ENCODE measurements at places on chromosomes 1 and 21.

GRCh38 chr1:27523337-27524020 is 33.5 kb upstream of the WASF2 start:
- no peak for DNase-seq

GRCh38 chr1:204150702-204151551 is 917 bp downstream of the ETNK2 start:
- DNase-seq = peak; percentile 69

- DNase-seq = peak; percentile 33
Observed at GRCh38 chr21:14879458-14879857, 185.3 kb downstream of the NRIP1 start.

GRCh38 chr1:58881471-58881994 is 97.7 kb upstream of the JUN start:
- peak; percentile 72 for DNase-seq

GRCh38 chr1:158951956-158952355 is 20.6 kb downstream of the PYHIN1 start:
- peak; percentile 98 for DNase-seq

GRCh38 chr1:56249234-56249633 is 330.1 kb downstream of the PLPP3 start:
- DNase-seq = no peak

DNA sequence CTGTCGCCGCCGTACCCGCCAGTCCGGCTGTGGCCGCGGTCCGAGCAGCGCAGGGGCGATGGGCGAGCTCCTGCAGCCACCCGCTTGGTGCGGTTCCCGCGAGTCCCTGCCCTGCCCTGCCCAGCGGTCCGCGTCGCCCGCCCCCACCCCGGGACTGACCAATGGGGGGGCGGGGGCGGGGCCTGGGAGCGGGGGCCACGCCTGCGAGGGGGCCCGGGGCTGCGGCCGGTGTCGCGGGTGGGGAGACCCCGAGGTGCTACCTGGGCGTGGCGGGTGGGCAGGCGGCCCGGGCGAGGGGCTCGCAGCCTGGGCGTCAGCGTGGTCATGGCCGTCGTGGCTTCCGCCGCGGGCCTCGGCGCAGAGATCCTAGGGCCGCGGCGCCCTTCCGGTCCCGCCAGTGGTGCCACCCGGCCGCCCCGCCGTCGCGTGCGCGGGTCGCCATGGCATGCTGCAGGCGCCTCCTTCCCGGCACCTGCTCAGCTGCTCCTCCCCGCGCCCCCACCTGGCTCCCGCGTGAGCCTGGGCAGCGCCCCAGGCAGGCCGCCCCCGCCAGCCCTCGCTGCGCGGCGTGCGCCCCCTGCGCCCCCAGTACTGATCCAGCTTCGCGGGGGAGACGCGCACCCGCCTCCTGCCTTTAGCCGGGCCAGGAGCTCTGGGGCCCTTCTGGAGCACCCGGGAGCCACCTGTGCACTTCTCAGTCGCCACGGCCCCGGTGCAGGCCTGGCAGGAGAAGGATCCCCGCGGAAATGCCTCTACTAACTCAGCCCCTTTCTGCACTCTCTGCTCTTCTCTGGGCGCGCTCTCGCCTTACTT is at the start of gene BMP8B:
Gene BMP8B, minus strand, starts transcription at position 108 of the 813 bp plus-strand sequence. CDS start 380 bp downstream, outside the sequence.
- peak; percentile 92 for DNase-seq

GRCh38 chr1:95703046-95703445 is 469.0 kb downstream of the RWDD3 start:
- DNase-seq = peak; percentile 35

DNA sequence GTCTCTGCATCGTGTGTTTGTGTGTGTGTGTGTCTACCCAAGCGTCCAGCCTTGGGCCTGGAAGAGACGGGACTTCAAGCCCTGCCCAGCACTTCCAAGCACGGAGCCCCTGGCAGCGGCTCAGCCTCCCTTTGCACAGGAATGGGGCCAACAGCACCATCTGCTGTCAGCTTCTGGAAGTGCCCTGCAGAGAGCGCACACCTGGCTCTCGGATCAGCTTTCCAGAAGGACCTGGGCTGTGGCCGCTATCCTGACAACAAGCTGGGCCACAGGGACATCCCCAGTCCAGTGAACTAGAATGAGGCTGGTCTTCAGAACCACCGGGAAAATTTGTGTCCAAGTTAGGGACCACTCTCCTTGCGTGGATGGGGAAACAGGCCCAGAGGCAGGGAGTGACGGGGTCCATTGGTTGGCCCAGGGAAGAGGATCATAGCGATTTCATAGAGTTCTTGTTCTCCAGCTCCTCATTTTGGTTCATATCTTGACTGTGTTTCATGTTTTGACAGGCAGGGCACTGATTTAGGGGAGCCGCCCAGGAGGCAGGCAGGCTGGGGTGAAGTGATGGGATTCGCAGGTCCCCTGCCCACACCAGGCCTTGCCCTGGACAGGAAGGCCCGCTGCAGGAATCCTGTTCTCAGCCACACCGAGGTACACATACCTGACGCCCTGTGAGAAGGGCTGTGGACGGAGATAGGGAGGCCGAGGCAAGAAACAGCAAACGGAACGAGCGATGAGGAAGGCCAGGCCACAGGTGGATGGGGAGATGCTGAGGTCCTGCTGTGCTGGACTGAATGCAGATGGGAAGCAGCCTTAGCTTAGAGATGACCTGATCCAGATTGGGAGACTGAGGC is 38.4 kb downstream of the TAS1R2 start:
- DNase-seq = peak; percentile 82

DNA sequence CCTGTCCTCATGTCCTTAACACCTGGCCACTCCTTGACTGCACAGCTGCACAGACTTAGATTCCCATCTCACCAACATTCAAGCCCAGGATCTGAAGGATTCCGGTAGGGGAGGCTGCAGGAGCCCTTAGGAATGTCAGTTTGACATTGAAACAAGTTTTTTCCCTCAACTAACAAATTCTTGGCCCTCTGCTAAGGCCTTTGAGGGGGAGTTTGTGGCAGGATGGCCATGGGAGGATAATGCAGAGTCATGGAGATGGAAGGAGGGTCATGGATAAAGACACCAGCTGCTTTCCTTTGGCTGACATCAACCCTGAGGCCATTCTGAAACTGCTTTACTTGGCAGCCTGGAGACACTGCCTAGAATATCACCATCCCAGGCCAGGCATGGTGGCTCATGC is 63.4 kb upstream of the PPP2R5A start:
- peak; percentile 15 for DNase-seq

- no peak for DNase-seq
Observed at GRCh38 chr1:22651941-22652856, 837 bp upstream of the C1QB start.

DNA sequence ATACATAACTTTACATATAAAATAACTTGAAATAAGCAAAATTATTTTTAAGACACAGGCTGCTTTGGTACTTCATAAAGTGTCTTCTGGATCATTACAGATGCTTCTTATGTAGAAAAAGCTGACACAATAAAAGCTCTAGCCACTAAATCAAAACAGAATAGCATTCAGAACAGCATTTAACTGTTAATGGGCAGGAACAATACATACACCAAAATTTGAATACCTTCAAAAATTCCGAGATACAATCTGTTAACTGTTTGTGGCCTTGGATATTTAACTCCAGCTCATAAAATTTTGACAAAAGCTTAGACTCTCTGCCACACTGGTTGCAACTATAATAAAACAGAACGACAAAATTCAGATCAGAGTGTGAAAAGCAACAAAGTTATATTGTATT is 31.7 kb downstream of the USP48 start:
- no peak for DNase-seq

- no peak for DNase-seq
Observed at GRCh38 chr1:89753761-89754160, 67.1 kb upstream of the LRRC8D start.

- DNase-seq = peak; percentile 87
Observed at GRCh38 chr1:55012661-55013060, 13.9 kb downstream of the BSND start.

GRCh38 chr1:88117597-88117996 is 566.5 kb upstream of the PKN2 start:
- no peak for DNase-seq

GRCh38 chr1:91613595-91613994 is 112.9 kb downstream of the CDC7 start:
- DNase-seq = no peak

- DNase-seq = no peak
Observed at GRCh38 chr1:228046421-228047182, 35.9 kb upstream of the ARF1 start.

GRCh38 chr1:8206391-8206790 is 111.5 kb upstream of the SLC45A1 start:
- DNase-seq = no peak

- peak; percentile 64 for DNase-seq
Observed at GRCh38 chr1:41891199-41891896, 27.4 kb downstream of the HIVEP3 start.

- DNase-seq = peak; percentile 79
Observed at GRCh38 chr1:194233069-194233468, 1046.7 kb upstream of the B3GALT2 start.

DNA sequence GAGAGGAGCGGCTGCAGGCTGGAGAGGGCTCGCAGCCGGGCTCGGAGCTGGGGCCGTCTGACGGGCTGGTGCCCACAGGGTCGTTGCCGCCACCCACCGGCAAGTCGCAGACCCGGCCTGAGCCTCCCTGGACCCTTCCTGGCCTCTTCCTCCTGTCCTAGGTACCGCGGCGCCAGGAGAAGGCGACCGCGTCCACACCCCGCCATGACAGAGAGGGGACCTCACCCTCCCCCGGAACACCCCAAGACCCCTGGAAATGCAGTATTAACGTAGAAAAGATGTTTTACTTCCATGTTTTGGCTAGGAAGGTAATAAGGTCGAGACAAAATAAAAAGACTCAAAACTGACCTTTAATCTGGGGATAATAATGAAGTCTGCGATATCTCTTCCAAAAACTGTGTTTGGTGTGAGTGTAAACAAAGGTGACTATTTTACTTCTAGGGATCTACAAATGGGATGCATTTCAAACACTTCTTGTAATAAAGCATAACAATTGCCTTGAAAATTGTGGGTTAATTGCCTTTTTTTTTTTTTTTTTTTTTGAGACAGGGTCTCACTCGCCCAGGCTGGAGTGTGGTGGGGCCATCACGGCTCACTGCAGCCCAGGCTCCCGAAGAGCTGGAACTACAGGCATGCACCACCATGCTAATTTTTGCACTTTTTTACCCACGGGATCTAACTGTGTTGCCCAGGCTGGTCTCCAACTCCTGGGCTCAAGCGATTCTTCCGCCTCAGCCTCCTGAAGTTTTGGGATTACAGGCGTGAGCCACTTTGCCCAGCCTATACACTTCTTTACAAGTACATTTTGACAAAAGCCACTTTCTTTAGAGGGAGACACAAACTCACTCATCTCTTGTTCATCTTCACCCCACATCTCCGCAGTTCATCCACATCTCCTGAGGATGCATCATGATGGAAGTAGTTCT is 838 bp upstream of the RSRP1 start:
- DNase-seq = no peak

DNA sequence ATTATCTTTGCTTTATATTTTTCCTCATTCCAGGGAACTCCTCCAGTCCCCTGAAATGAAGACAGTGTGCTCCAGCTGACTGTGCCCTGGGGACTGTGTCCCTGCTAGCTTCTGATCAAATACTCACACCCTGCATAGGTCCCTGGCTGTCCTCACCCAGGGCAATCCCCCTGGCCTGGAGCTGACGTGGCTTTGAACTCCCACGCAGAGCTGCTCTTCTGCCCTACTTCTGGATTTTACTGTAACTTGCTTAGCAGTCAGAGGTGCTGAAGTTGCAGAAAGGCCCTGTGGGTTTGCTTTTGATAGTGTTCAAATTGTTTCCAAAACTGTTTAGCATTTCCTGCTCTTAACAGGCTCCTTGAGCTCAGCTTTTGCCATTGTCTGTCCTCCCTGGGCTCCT is 186.5 kb downstream of the FASLG start:
- DNase-seq = no peak

DNA sequence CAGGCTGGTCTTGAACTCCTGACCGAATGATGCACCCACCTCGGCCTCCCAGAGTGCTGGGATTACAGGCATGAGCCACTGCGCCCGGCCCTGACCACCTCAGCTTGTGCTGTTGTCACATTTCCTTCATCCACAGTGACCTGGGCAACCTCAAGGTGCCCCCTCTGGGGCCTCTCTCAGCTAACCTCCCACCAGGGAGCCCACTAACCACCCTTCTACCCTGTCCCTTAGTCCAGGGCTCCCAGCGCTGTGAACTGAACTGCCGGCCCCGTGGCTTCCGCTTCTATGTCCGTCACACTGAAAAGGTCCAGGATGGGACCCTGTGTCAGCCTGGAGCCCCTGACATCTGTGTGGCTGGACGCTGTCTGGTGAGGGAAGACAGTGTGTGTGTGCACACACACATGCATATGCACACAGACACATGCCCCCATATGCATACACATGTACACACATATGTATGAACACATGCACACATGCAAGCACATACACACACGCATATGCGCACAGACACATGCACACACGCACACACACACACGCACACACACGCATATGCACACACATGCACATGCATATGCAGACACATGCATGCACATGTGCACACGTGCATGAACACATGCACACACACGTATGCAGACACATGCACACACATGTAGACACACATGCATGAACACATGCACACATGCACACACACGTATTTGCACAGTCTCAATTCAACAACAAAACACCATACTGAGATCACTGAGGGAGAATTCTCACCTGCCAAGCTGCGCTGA is 6.2 kb downstream of the ADAMTSL4 start:
- no peak for DNase-seq

DNA sequence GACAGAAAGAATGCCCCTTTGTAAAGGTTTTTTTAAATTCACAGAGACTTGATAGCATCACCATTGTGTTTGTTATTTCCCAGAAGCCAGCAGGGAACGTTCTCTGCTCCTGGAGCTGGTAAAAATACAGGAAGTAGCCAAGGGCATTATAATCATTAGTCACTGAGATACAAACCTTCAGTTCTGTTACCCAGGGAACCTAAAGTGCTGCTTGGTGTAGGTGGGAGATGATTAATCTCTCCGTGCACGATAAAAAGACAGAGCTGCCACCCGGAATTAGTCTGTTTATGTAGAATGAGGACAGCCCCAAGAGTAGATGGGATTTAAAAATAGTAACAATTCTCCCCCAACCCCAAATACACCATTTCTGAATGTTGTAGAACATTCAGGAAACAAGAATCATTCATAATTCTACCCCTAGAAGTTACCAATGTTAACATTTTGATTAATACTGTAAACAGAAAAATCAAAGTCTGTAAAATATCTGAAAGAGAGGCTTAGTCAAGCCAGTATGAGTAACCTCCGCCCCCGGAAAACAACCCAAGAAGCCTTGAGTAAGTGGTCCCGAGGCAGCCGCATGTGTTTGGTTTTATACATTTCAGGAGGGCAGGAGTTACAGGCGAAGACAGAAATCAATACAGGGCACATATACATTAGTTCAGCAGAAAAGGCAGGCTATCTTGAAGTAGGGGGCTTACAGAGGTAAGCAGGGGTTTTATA is 45.3 kb upstream of the CTBS start:
- DNase-seq = peak; percentile 62

DNA sequence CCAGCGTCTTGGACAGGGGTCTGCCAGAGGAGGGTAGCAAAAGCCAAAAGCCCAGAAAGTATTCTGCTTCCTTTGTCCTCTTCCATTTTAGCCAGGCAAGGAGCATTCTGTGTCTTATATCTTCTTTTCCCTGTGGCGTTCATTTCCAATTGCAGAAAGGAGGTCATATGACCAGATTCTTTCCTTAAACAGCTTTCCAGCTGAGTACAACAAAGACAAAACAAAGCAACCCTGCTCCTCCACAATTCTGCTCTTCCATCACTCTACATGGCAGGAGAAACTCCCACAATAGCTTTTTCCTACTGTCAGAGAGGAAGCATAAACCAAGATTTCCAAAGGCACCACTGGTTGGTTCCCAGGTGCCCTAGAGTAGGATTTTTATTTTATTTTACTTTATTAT is 19.7 kb downstream of the ENSA start:
- no peak for DNase-seq

GRCh38 chr1:36924282-36924811 is 110.0 kb downstream of the GRIK3 start:
- peak; percentile 23 for DNase-seq
